Naive thymus-derived CD8-positive, alpha-beta T cell (primary cell): ENCODE measurements at places on chromosomes 11 and 22.
A peak's percentile ranks its signal among the peaks of the same experiment; 100 is the strongest.

- no peaks in the 10 kb centered on the region for H3K27me3 ChIP-seq
- DNase-seq, result no peak
- no peak overlapping the region for H3K27ac ChIP-seq
- H3K4me1 ChIP-seq, result peaks cover 4% of the 10 kb centered on the region
Measured at GRCh38 chr11:107864591-107864990, 6.0 kb upstream of the SLC35F2 start.

DNA sequence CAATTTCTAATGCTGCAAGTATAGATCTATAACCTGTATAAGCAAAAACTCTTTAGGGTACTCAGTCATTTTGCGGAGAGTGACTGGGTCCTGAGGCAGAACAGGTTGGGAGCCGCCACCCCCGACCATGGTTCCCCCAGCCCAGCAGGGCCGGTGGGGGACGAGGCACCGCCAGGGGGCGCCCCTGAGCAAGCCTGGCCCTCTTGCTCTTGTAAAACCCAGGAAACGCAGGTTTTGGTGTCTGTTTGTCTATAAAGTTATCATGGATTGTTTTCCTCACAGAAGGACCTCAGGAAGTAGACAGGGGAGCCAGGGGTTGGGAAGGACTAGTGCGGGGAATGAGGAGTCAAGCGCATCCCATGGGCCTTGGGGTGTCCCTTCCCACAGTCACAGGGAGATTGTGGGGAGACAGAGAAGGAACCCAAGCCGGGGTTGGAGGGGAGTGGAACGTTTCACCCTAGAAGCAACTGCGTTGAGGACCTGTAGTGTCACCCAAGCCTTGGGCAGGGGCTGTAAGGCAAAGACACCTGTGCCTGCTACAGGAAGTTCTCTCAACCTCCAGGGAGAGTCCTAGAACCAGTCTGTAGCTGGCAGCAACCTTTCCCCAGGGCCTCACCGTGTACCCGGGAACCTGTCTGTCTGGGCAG, 26.4 kb downstream of the KCTD17 start:
- DNase-seq, result peak; percentile 85
- peak overlapping the region; percentile 51 for H3K4me3 ChIP-seq

DNA sequence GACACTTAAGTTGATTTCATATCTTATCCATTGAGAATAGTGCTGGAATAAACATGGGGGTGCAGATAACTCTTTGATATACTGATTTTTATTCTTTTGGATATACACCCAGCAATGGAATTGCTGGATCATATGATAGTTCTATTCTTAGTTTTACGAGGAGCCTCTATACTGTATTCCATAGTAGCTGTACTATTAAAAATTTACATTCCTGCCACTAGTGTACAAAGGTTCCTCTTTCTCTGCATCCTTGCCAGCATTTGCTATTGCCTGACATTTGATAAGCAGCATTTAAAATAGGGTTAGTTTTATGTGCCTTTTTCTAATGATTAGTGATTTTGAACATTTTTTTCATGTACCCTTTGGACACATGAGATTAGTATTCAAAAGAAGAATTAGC, 554.2 kb downstream of the JRKL start:
- DNase-seq, result no peak
- H3K4me1 ChIP-seq, result no peaks in the 10 kb centered on the region
- no peaks in the 10 kb centered on the region for H3K27me3 ChIP-seq
- H3K27ac ChIP-seq, result no peak overlapping the region
- no peak overlapping the region for H3K4me3 ChIP-seq
- no peaks in the 10 kb centered on the region for H3K36me3 ChIP-seq

GRCh38 chr11:8168485-8169257, at the start of gene RIC3:
RIC3 (minus strand) TSS chr11:8169025; CDS start chr11:8168989, 36 bp downstream.
- H3K36me3 ChIP-seq, result peaks cover 3% of the 10 kb centered on the region
- peak; percentile 31 for DNase-seq
- peaks cover 34% of the 10 kb centered on the region for H3K4me1 ChIP-seq
- H3K27me3 ChIP-seq, result peaks cover 26% of the 10 kb centered on the region

DNA sequence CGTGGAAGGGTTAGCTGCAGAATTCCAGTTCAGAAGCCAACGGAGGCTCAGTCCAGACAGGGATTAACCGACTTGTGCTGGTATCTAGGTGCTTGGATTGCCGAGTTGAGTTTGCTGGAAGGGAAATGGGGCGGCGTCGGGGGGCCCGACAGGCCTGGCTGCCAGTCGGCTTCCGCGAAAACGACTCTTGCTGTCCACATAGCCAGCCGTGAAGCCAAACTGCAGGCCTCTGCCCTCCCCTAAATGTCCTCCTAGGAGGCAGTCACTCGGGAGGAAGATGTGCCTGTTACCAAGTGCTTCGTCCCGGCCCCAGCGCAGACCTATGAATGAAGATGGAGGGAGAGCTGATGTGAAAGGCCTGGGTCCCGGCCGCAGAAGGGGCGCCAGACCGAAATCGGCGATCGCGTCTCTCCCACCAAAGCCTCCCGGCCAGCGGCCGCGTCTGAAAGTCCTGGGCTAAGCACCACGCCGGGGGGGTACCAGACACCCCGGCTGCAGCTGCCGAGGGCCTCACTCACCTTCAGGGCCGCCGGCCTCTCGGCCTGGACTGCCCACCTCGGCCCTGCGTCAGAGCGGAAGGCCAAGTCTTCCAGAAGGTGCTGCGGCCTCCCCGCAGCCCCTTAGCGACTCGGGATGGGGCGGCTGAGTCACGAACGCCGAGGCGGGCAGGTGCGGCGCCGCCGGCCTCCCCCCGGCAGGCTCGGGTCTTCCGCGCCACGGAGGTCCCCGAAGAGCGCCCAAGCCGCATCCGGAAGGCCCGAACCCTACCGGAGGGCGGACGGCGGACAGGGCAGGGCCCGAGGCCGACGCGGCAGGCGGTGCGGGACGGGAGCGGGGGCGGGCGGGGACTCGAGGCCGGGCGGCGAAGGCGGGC, 7.5 kb downstream of the DPAGT1 start:
- peaks cover 14% of the 10 kb centered on the region for H3K36me3 ChIP-seq
- peak overlapping the region; percentile 89 for H3K27ac ChIP-seq
- no peaks in the 10 kb centered on the region for H3K27me3 ChIP-seq
- H3K4me3 ChIP-seq, result peak overlapping the region; percentile 90

- H3K36me3 ChIP-seq, result no peaks in the 10 kb centered on the region
- H3K4me1 ChIP-seq, result peaks cover 35% of the 10 kb centered on the region
Measured at GRCh38 chr11:78205691-78206090, 17.0 kb downstream of the USP35 start.

GRCh38 chr11:72762641-72763304, 10.6 kb upstream of the ARAP1 start:
- H3K36me3 ChIP-seq, result no peaks in the 10 kb centered on the region
- no peak overlapping the region for H3K27ac ChIP-seq
- no peaks in the 10 kb centered on the region for H3K27me3 ChIP-seq

DNA sequence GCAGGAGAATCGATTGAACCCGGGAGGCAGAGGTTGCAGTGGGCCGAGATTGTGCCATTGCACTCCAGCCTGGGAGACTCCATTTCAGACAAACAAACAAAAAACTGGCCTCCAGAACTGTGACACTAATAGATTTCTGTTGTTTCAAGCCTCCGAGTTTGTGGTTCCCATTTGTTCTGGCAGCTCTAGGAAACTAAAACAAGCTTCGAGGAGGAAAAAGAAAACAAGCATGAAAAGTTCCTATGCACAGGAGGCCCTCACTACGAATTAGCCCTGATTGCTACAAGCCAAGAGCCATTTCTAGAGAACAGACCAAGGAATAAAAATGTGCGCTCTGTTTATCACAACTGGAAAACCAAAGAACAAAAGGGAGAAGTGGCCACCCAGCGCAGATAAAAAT, 47.8 kb upstream of the SHANK2 start:
- peaks cover 3% of the 10 kb centered on the region for H3K4me1 ChIP-seq
- H3K27me3 ChIP-seq, result peaks cover 31% of the 10 kb centered on the region
- no peak overlapping the region for H3K4me3 ChIP-seq
- no peak for DNase-seq

- H3K27me3 ChIP-seq, result no peaks in the 10 kb centered on the region
- H3K27ac ChIP-seq, result peak overlapping the region; percentile 71
- H3K4me3 ChIP-seq, result no peak overlapping the region
Measured at GRCh38 chr11:62567018-62567633, 6.6 kb downstream of the EEF1G start.

DNA sequence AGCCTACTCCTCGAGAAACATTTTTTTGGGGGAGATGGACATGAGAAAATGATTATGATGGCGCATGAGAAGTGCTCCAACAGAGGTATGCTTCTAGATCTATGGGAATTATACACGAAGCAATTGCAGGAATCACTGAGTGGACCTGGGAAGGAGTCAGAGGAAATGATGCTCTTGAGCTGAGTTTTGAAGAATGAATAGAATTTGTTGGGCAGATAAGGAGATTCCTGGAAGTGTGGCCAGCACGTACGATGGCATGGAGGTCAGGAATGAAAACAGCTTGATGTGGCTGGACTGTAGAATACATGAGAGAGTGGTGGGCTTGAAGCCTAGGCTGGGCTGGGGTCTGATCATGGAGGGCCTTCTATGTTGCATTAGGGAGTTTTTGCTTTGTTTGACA, 31.7 kb downstream of the ADAMTS15 start:
- H3K4me3 ChIP-seq, result no peak overlapping the region
- no peak overlapping the region for H3K27ac ChIP-seq
- no peaks in the 10 kb centered on the region for H3K36me3 ChIP-seq
- H3K4me1 ChIP-seq, result no peaks in the 10 kb centered on the region

DNA sequence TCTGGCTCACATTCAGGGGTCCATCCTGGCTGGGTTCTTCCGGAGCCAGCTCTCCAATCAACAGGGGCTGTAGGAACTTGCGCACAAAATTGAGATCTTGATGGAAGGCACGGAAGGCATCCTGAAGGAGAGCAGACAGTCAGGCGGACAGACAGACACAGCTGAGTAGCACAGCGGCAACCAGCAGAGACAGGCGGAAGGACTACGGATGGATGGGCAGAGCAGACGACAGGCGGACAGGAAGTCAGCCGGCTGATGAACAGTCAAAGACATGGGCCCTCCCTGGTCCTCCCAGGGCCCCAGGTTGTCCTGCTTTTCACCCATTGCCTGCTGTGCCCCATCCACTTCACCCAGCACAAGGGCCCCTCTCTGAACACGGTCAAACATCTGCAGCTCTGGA, 11.3 kb downstream of the FADS3 start:
- no peak overlapping the region for H3K4me3 ChIP-seq
- no peak overlapping the region for H3K27ac ChIP-seq
- H3K4me1 ChIP-seq, result no peaks in the 10 kb centered on the region
- no peaks in the 10 kb centered on the region for H3K27me3 ChIP-seq
- H3K36me3 ChIP-seq, result no peaks in the 10 kb centered on the region

DNA sequence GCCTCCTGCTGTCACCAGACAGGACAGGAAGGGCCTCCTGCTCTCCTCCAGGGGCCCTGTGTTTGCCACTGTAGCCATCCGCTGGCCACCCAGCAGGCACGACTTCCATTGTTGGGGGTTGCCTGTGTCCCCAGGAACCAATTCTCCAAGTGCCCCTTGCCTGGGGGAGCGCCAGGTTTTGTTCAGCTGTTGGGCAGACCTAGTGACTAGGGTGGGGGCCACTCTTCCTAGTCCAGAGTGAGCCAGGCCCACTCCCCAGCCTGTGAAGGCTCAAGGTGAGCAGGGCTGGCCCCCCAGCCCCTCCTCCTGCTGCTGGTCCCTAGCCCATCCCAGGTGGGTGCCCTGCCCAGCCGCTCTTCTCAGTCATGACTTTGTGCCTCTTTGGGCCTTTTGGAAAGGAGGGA, 30.9 kb downstream of the OSBPL5 start:
- no peak overlapping the region for H3K27ac ChIP-seq
- DNase-seq, result no peak
- no peaks in the 10 kb centered on the region for H3K27me3 ChIP-seq
- H3K4me3 ChIP-seq, result no peak overlapping the region
- H3K4me1 ChIP-seq, result peaks cover 36% of the 10 kb centered on the region

DNA sequence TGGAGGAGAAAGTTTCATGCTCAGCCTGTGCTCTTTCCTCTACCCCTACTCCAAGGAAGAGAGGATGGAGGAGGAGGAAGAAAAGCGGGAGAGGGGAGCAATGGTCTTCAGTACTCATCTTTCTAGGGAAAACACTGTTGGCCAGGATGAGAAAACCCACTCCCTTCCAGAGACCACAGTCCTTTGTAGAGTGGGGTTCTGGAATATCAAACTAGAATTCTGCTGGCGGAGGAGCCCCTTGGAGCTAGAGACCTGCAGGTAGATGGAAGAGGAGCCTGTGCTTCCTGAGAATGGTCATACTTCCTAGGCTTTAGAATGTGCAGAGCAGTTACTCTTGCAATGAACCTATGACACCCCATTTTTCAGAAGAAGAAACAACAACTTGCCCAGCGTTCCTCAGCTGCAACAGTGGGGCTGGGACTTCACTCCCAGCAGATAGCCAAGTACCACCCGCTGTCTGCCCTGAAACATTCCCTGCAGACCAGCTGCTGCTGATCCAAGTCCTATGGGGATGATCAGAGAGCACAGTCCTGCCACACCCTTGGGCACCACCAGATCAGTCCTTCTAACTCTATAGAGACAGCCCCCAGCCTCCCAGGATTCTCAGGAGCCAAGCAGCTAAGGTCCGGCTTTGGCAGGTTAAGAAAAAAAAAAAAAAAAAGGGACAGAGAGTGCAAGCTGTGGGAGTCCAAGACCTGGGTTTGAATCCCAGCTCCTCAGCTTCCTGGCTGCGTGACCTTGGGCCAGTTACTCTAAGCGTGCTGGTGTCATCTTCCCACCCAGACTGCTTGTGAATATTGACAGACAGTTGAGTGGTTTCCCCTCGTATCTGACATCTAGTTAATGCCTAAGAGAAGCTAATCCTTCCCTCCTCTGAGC, 664 bp downstream of the PTGDR2 start:
- no peaks in the 10 kb centered on the region for H3K27me3 ChIP-seq
- no peak overlapping the region for H3K4me3 ChIP-seq
- peaks cover 16% of the 10 kb centered on the region for H3K36me3 ChIP-seq
- H3K4me1 ChIP-seq, result peaks cover 47% of the 10 kb centered on the region

DNA sequence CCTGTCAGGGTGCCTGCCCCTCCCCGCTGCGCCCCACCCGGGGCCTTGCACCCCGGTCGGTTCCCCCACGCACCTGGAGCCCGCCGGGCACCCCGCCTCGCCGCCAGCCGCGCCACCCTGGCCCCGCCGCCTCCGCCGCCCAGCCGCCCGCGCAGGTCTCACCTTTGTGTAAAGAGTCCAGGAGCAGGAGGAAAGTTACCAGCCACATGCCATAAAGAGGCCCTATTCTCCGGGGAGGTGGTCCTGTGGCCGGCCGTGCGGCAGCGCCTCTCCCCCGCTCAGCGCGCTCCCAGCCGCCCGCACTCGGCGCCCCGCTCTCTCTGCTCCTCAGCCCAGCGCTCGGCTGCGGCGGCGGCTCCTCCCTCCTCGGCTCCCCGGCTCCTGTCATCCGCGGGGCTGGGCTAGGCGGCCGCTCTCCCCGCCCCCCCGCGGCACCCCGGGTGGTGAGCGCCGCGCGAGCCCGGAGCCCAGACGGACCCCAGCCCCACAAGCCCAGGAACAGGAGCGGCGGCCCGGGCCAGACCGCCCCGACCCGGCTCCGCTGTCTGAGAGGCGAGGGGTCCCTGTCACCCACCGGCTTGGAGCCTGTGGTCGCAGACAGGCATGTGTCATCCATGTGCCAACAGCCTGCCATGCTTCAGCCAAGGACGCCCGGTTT, at the start of gene DSCAML1:
TSS of gene DSCAML1 (minus strand) at position 345 of the 658 bp plus-strand sequence. CDS start at position 208, 137 bp downstream.
- H3K36me3 ChIP-seq, result no peaks in the 10 kb centered on the region
- DNase-seq, result peak; percentile 44
- peak within 1 kb of the TSS; percentile 40 for H3K27ac ChIP-seq

DNA sequence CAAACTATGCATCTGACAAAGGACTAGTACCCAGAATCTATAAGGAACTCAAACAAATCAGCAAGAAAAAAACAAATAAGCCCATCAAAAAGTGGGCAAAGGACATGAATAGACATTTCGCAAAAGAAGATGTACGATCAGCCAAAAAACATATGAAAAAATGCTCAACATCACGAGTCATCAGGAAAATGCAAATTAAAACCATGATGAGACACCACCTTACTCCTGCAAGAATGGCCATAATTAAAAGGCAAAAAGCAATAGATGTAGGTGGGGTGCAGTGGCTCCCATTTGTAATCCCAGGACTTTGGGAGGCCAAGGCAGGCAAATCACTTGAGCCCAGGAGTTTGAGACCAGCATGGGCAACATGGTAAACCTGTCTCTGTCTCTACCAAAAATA, 10.4 kb upstream of the OR10V1 start:
- H3K4me1 ChIP-seq, result no peaks in the 10 kb centered on the region
- H3K27me3 ChIP-seq, result peaks cover 22% of the 10 kb centered on the region
- no peak overlapping the region for H3K27ac ChIP-seq
- H3K36me3 ChIP-seq, result no peaks in the 10 kb centered on the region
